ENCODE measurements at places on chromosomes 16 and 17.

DNA sequence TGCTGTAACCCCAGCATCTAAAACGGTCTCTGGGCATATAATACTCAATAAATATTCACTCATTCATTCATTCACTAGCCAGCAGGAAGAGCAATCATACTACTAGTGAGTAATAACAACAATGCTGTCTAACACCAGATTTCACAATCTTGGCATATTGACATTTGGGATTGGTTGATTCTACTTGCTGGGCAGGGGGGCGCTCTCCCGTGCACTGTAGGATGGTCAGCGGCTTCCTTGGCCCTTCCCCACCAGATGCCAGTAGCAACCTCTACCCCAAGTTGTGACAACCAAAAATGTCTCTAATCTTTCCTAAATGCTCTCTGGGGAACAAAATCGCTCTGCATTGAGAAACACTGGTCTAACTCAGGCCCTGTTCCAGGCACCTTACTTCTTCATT lies 20.7 kb downstream of the WFDC1 start:
- no peak for DNase-seq

DNA sequence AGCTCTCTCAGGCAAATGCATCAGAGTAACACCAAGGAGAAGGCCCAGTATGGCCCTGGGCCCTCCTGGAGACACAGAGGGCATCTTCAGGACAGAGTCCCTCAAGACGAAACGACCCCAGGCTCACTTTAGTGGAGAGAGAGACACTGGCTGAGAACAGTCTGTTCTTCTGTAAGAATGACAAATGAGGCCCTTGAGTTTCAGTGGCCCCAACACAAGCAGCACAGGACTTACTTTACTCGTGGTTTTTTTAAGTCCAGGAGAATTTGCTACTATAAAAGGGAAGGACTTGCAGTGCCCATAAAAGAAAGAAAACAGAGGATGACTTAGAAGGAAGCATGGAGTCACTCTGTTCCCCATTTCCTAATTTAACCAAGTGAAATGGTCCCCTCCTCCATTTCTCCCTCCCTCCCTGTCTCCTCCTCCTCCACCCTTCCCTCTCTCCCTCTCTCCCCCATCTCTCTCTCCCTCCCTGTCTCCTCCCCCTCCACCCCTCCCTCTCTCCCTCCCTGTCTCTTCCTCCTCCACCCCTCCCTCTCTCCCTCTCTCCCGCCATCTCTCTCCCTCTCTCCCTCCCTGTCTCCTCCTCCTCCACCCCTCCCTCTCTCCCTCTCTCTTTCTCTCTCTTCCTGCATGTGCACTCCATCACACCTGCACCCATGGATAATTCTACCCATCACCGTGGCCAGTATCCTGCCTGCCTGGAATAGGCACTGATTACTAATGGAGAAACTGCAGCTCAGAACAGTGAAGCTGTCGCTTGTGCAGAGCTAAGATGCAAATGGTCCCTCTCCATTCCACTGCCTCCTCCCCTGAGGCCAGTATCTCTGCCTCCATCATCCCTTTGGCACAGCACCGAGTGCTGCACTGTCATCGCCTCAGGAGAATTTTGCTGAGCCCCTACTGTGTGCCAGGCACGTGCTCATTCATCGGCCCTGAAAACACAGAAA lies 47.3 kb upstream of the RBFOX3 start:
- no peak for DNase-seq

DNA sequence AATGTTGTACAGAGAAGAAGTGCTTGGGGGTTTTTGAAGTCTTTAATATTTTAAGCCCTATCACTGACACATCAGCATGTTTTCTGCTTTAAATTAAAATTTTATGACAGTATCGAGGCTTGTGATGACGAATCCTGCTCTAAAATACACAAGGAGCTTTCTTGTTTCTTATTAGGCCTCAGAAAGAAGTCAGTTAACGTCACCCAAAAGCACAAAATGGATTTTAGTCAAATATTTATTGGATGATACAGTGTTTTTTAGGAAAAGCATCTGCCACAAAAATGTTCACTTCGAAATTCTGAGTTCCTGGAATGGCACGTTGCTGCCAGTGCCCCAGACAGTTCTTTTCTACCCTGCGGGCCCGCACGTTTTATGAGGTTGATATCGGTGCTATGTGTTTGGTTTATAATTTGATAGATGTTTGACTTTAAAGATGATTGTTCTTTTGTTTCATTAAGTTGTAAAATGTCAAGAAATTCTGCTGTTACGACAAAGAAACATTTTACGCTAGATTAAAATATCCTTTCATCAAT lies 57.8 kb downstream of the HLF start:
- DNase-seq = no peak

DNA sequence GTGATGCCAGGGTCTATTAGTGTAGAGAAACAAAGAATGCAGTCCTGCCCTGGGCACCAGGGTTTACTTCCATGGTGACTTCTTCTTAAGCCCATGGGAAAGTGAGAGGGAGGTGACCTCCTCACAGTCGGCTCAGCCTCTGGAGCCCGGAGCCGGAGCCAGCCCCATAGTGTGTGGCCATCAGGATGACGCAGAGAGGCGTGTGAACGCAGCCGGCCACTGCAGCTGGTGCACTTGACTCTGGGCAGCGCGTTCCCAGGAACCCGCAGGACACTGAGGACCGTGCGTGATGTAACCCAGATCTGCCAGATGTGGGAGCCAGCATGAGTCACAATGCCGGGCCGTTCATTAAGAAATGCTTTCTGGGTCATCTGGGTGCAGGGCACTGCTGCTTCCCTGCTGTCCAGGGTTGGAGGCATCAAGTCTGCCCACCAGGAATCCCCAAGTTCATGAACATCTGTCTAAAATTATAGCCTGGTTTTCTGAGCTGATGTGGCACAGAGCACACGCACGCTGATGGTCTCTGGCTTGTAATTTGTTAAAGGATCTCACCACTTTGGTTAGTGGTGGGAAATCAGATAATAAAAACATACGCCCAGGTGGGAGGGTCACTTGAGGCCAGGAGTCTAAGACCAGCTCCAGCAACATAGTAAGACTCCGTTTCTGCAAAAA lies 114.1 kb downstream of the PITPNC1 start:
- DNase-seq = no peak

- no peak for DNase-seq
Measured at GRCh38 chr17:38352245-38353085, 821 bp downstream of the SOCS7 start.

DNA sequence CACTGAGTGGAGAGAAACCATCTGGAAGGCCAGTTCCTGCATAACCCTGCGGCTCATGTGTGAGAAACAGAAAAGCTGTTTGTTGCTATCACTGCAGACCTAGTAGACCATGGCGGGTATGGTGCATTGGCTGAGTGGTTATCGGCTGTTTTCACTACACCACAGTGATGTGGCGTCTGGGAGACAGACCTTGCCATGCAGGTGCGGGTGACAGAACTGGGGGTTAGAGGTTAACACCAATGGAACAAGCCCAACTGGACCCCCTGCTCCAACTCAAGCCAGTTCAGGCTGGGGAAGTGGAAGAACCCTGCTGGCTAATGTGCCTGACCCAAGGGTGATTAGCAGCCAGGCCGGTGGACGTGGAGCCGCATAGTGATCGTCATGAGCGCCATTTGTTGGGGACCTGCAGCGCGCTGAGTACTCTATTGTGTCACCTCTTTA lies 91.9 kb downstream of the IRF8 start:
- DNase-seq = no peak

DNA sequence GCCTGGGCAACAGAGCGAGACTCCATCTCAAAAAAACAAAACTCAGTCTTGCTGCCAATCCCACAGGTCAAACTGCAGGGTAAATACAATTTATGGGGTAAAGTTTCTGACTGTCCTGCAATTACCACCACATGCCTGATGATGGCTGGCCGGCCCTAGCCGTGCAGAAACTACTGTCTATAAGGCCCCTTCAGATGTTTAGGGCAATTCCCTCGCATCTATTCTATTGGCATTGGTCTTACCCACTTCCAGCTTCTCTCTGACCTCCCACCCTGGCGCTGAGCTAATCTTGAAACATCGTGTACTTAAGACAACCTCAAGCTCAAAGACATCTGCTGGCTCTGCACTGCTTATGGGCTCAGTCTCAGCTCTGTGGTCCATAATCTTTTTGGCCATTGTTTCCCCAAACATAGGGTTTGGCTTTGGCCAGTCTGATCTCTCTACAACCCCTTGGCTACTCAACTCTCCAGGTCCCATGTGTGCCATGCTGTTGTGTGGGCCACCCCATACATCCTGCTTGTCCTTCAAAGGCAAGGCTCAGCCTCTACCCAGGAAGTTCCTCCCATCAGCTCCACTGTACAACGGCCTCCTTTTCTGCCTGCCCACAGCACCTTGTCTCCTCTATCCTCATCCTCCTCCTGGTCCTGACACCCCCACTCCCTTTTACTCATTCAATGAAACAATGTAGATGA lies 16.6 kb downstream of the MAP3K14 start:
- no peak for DNase-seq

- no peak for DNase-seq
Measured at GRCh38 chr16:86930663-86931373, 352.5 kb downstream of the FOXL1 start.

DNA sequence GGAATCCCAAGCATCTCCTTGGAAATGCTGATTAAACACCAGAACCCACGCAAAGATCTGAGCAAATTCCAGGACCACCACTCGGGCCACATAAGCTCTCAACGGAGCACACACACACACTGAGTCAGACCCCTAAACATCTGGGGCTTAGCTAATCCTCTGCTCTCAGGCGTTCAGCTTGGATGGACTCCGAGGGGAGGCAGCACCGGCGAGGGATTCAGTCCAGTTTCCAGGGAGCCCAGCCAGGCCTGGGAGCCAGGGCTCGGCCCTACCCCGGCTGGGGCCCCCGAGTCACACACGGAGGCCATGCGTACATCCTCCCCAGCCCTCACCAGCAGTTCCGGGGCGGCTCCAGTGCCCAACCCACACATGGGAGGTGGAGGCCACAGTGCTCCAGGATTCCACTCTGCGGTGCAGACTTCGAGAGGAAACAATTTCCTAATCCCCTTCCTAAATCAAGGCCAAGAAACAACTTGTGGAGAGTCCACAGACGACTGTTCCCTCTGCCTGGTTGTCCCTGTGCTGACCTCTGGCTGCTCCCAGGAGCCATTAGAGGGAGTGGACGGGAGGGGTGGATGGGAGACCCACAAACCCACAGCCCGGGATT lies 70.5 kb downstream of the GAS7 start:
- no peak for DNase-seq

GRCh38 chr17:4407216-4407615 lies 26.5 kb upstream of the SPNS3 start:
- no peak for DNase-seq

- no peak for DNase-seq
Measured at GRCh38 chr16:78211946-78212345, 112.5 kb downstream of the WWOX start.

GRCh38 chr16:57422026-57422944 lies 17.7 kb downstream of the CCL17 start:
- DNase-seq = no peak

- DNase-seq = no peak
Measured at GRCh38 chr16:78485188-78485916, 385.9 kb downstream of the WWOX start.

DNA sequence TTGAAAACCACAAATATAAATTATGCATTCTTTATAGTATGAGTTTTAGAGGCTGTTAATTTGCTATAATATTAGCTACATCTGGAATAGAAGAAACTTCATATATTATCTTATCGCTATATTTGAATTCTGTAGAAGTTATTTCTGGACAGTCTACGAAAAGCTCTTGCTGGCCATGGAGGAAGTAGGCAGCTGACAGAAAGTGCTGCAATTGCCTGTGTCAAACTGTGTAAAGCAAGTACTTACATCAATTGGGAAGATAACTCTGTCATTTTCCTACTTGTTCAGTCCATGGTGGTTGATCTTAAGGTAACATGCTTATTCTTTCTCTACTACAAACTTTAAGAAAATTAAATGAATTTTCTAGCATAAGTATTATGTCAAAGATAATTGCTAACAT lies 96.8 kb downstream of the OMG start:
- no peak for DNase-seq

DNA sequence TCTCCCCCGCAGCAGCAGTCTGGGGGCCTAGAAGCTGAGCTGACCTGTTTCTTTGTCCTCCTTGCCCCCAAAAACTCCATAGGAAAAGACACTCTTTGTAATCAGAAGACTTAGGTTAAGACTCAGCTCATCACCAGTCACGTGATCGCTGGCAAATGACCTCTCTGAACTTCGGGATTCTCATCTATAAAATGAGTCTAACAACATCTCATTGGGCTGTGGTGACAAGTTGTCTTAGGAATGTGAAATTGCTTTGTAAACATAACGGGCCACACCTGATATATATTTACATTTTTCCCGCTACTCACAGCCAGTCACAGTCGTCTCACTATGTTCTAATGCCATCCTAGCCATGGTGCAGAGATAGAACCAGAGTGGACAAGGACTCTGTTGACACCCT lies 86.0 kb upstream of the LHX1 start:
- no peak for DNase-seq

DNA sequence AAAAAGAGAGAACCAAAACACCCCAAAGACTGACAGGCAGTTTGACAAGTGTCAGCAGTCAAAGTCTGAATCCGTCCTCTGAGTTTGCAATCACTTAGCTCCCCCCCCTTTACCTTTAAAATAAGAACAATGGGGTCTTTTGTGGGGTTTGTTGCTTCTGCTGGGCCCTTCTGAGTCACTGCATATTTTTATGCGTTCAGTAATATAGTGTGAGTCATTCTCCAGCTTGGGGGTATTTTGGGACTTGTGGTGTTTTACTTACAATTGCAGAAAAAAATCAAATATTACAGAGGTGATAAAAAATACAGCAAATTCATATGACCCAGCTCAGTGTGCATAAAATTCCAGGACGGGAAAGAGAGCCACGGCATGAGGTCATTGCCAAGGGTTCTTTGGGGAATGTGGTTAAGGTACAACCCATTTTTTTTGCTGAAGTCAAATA lies 120.1 kb downstream of the CYLD start:
- DNase-seq = no peak

DNA sequence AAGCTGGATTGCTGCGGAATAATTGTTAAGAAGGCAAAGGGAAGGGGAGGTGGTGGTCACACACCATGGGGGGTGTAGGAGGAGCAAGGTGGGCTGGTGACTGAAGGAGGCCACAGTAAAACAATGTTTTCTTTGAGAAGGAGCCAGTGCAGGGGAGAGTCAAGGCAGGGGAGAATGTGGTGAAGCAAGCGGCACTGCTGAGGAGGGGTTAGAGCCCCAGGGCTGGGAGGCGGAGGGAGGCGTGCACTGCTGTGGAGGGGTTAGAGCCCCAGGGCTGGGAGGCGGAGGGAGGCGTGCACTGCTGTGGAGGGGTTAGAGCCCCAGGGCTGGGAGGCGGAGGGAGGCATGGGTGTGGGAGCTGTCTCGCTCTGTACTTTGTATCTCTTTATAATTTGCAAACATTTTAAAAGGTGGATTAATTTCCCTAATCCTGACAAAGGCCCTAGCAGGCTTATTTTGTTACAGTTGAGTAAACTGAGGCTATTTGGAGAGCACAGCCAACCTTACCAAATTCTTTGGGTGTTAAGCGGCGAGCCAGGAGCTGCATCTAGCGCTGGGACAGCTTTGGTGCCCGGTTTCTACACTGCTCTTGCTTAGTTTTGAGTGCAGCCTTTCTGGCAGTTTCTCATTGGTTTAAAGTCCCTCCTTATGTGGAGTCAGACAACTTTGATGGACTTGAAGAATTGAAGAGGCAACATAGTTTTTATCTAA lies 20.9 kb downstream of the RPTOR start:
- no peak for DNase-seq

Data from activated gamma-delta T cell (primary cell).